T-helper 17 cell (primary cell): ENCODE measurements at places on chromosomes 1 and 21.
A peak's percentile ranks its signal among the peaks of the same experiment; 100 is the strongest.

- DNase-seq, result no peak
These were observed 22.6 kb upstream of the TRABD2B start for GRCh38 chr1:48019714-48020315.

DNA sequence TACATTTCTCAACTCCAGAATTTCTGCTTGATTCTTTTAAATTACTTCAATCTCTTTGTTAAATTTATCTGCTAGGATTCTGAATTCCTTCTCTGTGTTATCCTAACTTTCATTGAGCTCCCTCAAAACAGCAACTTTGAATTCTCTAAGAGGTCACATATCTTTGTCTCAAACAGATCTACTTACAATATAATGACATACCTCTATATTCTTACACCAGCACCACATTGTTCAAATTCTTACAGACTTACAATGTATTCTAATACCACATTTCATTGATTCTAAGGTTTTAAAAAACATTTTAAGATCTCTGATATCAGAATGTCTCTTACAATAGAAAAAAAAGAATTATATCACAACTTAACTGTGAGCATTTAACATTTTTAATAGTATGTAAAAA, 77.4 kb downstream of the DIRAS3 start:
- no peak for DNase-seq

DNA sequence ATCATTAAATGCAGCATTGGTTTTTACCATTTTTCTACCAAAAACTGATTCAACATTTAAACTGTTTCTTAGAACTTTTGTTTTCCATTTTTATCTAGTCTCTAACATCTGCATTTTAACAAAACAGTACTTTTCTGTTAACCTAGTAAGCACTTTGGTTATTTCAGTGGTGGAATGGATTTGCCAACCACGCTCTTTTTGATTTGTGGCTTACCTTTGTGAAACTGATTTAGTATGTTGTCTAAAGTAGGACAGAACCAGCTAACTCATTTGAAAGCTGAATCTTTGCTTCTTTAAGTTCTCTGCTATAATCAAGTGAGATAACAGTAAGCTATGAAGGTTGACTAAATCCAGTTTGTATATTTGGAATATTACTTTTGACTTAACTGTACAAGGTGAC, 41.5 kb upstream of the METTL18 start:
- no peak for DNase-seq

GRCh38 chr1:173112129-173112528, 61.4 kb upstream of the TNFSF18 start:
- no peak for DNase-seq

DNA sequence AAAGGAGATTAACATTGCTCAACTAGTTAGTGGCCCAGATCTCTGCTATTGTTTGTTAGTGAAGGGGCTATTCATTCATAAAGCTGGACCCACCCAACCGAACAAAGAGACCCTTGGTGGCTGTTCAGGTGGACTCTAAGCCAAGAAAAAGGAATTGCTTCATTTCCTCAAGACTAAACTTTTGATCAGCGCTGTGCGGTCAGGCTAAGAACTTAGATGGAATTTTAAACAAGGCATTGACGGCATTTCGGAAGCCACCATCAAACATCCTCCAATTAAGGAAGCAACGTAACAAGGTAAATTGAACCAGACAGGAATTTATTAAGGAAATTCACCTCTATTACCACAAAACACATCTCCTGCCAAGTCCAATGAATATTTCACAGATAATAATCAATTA, 19.9 kb upstream of the SHCBP1L start:
- no peak for DNase-seq

DNA sequence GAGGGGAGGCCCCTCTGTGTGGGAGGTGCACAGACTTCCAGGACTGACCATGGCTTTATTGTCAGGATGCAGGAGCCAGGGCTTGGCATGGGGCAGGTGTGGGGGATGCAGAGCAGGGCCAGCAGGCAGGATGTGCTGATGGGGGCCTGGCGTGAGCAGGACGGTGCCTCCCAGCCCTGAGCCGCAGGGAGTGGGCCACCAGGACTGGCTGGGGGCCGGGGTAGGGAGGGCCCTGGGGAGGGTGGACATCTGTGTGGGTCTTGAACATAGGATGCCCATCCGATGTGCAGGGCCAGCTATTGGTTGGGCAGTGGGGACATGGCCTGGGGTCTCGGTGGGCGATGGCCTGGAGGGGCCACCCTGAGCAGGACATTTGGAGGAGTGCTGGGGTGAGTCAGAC, 15.6 kb downstream of the PRMT2 start:
- DNase-seq, result no peak

GRCh38 chr1:164452549-164452948, 106.4 kb upstream of the PBX1 start:
- no peak for DNase-seq

DNA sequence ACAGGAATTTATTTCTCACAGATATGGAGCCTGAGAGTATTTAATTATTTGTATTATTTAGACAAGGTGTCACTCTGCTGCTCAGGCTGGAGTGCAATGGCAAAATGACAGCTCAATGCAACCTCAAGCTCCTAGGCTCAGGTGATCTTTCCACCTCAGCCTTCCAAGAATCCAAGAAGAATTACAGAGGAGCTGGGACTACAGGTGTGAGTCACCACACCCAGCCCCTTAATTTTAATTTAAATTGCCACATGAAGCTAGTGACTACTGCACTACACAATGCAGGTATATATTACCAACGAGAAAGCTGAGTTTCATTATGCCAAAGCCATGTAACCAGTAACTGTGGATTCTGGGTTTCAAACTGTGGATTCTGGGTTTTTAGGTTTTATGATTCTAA, 2.1 kb downstream of the KHDC4 start:
- DNase-seq, result no peak

GRCh38 chr1:163650624-163651023, 328.9 kb downstream of the NUF2 start:
- no peak for DNase-seq

- DNase-seq, result no peak
These were observed 420.0 kb downstream of the MATN1 start for GRCh38 chr1:30303387-30303786.

GRCh38 chr1:200753650-200754198, 15.0 kb downstream of the CAMSAP2 start:
- no peak for DNase-seq

DNA sequence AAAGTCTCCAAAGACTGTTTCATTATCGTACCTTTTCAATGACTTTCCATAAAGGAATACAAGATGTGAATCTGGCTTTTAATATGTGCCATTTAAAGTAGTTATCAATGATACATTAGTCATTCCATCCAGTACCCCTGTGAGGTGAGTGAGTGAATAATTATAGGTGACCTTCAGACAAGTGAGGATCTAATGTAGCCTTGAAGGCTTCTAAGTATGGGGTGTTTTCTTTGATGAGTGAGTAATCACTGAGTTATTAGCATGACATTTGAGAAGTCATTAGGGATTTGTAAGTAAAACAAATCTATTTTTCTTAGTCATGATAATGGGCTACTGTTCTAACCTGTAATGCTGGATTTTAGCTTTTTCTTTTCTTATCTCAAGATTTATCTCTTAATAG, 831.4 kb downstream of the ADGRL2 start:
- no peak for DNase-seq

DNA sequence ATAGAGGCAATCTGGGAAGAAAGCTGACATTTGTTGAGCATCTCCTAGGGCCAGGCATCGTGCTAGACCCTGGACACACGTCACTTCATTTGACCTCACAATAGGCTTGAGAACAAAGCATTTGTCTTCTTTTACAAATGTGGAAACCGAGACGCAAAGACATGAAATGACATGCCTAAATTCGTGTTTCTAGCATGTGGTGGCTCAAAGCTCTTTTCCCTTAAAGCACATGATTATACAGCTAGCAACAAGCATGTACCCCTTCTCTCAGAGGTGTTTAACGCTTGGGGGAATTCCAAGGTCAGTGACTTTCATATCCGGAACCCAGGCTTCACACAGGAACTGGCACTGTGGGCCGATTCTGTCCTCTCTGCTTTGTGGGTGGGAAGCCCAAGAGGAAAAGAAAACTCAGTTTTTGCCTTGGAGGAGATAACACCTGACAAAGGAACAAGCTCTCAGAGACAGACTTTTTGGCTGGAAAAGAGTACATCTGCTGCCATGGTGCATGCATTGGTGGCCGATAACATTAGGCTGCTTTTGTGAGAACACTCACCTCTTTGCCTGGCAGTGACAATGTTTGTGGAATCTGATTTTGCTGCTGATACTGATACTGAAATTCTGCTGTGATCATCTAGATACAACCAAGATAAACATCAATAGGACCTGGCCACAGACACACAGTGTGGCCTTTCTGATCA, 15.4 kb upstream of the CD2 start:
- DNase-seq, result peak; percentile 48

DNA sequence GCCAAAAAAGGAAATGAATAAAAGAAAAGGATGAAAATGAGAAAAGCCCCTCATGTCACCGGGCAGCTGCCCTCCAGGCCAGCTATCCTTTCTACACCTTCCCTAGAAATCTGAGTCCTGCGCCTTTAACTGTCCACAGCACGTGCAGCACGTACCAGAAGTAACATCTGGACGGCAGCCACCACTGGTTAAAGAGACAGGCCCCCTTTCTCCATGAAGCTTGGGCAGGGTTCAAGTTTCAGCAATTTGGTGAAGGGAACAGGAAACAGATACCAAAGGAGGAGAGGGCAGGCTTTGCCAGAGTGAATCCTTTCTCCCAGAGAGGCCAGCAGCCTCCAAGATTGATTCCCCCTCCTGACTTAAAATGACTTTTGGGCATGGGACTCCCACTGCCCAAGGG, 3.6 kb upstream of the KIAA2013 start:
- no peak for DNase-seq

DNA sequence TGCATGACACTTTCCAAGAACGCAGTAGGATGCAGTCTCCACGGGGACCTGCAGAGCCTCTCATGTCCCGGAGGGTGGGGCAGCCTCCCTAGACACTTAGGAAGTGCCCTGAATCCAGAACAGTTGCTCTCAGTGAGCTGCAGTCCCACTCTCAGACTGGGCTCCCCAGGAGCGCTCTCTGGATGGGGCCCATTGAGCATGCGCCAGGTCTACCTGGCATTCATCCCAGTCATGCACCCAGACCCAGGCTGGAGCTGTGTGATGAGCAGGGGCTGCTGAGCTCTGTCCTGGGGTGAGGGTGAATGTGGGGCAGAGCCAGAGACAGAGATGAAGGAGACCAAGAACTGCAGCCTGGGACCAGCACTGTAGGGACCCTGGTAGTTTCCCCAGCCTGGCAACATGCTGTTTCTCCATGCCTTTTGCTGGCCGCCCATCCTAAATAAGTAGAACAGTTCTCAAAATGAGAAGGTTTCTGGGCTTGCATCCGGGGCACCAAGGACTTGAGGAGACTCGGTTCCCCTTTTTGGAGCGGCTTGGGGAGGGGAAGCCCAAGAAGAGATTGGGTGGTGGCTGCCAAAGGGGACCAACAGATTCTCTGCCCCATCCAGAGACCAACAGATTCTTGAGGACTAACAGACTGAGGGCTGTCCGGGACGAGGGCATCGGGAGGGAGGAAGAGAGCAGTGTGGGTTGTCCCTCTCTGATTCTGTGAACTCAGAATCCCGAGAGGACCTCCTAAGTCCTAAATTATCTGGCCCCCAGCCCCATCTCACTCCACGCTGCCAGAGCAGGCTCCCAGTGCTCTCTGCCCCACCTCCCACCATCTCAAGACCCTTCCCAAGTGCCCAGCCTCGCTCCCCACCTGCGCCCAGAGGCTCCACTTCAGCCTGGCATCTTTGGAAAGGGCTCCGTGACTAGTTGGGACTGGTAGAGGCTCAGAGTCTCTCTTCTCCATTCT, 1.0 kb upstream of the PGLYRP4 start:
- no peak for DNase-seq

- no peak for DNase-seq
These were observed 75.7 kb downstream of the DISC1 start for GRCh38 chr1:231702331-231702730.

- no peak for DNase-seq
These were observed 9.7 kb downstream of the SOAT1 start for GRCh38 chr1:179303200-179303785.

DNA sequence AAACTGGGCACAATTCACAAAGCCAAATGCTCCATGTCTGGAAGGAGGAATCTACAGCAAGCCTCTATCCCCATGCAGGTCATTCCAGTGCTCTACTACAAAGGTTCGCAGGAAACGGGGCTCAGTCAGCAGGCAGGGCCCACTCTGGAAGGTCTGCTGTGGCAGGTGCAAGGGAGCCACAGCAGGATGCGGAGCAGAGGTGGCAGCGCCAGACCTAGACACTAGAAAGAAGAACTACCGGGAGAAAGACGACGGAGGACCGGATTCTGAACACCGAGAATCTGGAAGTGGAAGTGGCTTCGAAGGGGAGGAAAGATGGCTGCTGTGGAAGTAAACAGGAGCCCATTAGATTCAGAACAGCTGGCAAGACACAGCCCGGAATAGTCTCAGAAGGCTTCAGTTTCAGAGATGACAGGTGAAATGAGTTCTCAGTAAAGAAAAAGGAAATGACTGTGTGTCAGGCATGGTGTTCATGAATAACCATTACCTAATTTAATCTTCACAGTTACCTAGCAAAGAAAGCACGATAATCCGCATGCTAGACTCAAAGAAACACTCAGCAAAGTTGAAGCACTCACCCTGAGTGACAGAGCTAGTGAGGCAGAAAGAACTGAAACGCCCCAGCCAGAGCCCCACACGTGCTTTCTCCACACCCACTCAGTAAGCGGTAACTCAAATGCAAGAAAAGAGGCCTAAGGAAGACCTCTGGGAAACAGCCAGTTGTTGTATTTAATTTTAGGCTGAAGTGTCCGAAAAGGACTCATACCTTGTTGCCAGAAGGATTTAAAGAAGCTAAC, 21.4 kb downstream of the SETD4 start:
- no peak for DNase-seq

GRCh38 chr21:42102526-42102925, 31.4 kb downstream of the UMODL1 start:
- no peak for DNase-seq

- DNase-seq, result no peak
These were observed 6.7 kb upstream of the CD55 start for GRCh38 chr1:207314816-207315215.

DNA sequence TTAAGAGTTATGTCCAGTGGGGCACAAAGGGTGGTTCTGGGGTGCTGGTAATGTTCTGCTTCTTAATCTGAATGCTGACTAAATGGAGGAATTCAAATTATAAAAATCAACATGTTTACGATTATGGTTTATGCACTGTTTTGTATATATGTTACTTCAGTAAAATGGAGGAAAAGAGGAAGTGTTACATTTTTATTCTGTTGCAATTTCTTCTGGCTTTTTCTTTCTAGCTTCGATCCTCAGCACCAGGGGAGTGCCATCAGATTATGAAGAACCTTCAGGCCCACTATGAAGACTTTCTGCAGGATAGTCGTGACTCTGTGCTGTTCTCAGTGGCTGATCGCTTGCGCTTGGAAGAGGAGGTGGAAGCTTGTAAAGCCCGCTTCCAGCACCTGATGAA, 105.5 kb downstream of the MACF1 start:
- no peak for DNase-seq
